ENCODE measurements at places on chromosomes 2 and 18.

GRCh38 chr2:157508676-157509075, 64.8 kb upstream of the CYTIP start:
- no peak for DNase-seq

- DNase-seq, result no peak
Observed at GRCh38 chr18:67618061-67618460, 101.5 kb upstream of the DSEL start.

DNA sequence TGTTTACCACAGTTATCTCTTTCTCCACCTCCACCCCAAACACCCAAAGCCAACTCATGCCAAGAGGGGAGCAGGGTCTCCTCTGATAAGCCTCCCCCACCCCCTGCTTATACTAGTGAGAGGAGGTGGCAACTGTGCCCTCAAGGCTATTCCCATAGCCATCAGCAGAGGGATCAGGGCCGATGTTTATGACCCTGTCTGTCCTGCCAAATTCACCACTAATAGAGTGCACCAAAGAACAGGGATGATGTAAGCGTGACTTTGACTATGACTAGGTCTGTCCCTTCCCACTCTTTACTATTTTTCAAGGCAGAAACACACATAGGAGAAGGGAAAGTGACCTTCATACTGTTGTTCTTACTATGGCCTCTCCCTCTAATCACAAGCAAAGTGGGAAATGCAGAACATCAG, 74.6 kb downstream of the CLHC1 start:
- DNase-seq, result no peak

DNA sequence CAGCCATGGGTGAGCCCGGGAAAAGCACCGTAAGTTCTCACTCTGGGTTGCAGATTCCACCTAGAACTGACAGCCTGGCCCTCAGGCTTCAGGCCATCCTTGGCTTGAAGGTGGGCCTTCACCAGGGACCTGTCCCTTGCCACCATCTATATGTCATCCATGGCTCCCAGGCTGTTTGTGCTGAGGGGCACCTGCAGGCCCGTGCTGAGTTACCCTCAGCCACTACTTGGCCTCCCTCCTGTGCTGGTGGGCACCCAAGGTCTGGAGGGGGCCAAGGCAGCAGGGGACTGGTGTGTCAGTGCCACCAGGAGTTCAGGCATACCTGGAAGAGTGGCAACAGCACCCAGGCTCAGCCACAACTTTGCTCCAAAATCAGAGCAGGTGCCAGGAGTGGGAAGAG, 326.2 kb upstream of the SMIM21 start:
- DNase-seq, result no peak

DNA sequence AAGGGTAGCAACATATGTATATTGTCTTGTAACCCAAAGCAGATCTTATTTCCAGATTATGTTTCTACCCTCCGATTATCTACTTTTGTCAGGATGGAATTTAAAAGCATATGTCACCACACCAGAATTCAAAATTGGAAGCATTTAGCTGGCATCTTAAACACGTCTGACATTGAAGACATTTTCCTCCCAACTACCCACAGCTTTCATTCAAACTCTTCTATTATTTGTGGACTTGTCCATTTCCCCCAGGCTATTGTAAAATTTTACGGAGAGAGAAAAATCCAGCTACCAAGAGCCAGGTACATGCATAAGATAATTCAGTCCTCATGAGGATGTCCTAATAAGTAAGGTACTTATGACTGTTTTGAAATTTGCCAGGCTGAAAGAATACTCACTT, 659.3 kb downstream of the LRRTM4 start:
- no peak for DNase-seq

DNA sequence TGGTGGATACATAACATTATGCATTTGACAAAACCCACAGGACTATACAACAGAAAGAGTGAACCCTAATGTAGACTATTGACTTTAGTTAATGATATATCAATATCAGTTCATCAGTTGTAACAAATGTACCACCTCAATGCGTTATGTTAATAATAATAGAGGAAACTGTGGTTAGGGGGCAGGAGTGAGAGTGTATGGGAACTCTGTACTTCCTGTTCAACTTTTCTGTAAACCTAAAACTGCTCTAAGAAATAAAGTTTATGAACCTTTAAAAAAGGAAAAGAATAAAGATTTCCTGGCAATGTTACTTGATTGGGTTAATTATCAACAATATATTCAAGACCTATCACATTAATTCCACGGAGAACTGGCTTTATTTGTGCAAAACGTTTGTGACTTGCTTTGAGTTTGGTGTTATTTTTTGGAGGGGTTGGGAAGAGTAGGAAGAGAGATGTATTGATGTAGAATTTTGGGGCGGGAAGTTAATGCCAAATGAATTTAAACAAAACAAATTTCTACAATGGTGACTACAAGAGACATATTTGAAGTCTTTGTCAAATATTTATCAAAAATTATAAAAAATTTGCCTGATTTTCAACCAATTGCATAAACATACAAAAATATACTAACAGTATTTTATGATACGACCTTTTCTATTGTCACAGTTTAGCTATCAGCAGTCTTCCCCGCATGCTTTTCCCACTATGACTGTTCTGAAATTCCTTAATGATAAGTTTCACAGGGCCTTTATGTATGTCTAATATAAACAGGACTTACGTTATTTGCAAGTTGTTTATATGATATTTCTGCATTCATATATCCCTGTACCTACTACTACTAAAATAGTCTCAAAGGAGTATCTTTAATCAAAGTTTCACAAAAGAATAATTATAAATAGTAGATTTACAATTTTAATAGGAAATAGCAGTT, 2.1 kb upstream of the RTN4 start:
- DNase-seq, result no peak

GRCh38 chr2:240146627-240147278, 6.3 kb upstream of the OTOS start:
- DNase-seq, result no peak

- no peak for DNase-seq
Observed at GRCh38 chr18:63254716-63255399, 64.7 kb downstream of the BCL2 start.

GRCh38 chr18:45748501-45748900, 24.5 kb downstream of the SLC14A1 start:
- DNase-seq, result no peak

GRCh38 chr18:44393406-44393805, 287.3 kb upstream of the SETBP1 start:
- DNase-seq, result no peak
